ENCODE measurements at places on chromosomes 1 and 21.

DNA sequence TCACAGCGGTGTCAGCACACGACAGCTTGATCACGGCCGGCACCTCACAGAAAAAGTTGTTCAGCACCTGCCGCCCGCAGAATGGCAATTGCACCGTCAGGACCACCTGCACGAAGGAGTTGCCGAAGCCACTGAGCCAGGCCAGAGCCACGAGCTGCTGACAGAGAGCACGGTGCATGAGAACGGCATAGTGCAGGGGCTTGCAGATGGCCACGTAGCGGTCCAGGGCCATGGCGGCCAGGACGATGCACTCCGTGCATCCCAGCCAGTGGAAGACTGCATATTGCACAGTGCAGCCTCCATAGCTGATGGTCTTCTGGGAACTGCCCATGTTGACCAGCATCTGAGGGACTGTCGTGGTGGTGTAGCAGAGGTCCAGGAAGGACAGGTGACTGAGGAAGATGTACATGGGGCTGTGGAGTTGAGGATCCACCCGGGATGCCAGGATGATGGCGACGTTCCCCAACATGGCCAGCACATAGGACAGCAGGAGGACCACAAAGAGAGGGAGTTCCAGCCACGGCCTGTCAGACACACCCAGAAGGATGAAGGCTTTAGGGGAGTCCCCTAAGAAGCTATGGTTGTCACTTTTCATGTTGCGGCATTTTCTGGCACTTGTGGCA, 6.4 kb downstream of the OR2B11 start:
- DNase-seq = no peak

GRCh38 chr1:10957133-10957532, 55.3 kb upstream of the TARDBP start:
- no peak for DNase-seq

DNA sequence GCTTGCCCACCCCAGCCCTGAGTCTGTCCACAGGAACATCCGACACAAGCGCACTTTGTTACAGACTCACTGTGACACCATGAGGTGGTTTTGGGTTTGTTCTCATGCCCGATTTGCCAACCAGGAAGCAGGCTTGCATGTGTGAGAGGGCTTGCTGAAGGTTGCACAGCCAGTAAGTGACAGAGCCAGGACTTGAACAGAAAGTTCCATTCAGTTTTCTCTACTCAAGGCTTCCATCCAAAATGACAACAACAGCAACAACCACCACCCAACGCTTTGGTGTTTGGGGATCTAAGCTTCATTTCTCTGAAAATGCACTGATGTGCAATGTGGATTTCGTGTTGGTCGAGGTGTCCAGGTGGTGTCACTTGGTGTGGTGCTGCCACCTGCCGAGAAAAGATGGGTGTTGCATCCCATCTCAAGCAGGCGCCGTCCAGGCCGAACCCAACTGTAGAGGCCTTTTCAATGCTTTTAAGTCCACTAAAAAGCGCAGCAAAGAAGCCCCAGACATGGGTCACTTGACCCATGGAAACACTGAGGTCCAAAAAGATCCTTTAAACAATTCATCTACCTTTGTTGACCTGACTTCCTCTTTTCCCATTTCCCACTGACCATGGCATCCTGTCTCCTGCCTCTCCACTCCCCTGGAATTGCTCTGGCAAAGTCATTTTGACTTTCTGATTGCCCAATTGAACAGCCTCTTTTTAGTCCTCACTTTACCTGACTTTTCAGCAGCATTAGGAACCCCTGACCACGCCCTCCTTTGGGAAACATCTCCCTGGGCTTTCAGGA, 12.2 kb downstream of the CITED4 start:
- peak; percentile 32 for DNase-seq

DNA sequence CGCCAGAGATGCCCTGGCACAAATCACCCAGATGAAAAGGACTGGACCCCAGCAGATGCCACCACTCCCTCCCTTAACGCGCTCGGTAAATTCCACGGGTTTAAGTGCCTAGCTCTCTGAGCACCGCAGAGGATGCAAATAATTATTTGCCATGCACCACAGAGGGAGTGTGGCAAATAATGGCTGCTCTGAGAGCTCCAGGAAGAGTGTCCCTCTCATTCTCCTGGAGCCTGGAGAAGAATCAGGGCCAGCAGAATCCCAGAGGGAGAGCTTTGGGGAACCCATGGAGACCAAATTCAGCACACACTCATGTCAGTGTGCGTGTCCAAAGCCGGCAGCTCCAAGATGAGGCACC, 667 bp downstream of the HHIPL2 start:
- no peak for DNase-seq

DNA sequence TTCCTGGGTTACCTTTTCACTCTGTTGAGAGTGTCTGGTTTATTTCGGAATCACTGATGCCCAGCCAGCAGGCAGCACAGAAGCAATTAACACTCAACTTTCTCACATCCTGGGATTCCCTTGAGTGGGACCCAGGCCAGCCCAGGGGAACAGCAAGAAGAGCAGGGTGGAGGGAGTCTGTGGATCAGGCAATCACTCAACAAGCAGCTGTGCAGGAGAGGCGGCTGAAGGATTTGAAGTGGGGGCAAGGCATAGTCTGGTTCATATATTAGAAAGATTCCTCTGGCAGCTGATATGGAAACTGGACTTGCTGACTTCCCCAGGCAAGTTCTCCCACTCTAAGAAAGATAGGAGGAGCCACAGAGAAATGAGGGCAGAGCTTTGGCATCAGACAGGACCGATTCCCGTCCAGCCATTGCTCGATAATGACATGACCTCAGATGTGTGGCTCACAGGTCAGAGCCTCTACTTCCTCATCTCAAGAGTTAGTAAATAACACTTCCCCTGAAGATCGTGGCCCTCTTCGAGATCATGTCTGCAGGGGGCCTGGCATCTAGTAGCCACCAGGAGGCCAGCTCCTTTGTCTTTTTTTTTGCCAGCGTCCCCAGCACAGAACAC, 12.4 kb downstream of the EPHA8 start:
- no peak for DNase-seq

- DNase-seq = peak; percentile 55
Measured at GRCh38 chr1:62725255-62725654, 37.1 kb upstream of the DOCK7 start.

DNA sequence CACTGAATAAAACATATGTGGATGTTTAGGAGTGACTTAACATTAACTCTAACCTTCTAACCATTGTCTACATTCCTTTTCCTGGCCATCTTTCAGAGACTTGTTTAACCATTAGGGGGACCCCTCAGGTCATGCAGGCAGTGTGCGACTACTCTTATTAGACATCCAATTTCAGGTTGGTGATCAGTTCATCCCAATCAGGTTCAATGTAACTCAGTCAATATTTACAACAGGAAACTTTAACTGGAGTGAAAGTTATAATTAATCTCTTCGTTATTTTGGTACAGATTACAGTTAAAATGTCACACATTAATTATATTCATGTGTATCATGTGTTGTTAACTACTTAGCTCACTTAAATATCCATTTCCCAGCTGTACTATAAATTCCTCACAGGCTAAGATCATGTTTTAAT, 68.8 kb upstream of the RGS1 start:
- DNase-seq = no peak

- DNase-seq = no peak
Measured at GRCh38 chr1:33578557-33579448, 106.4 kb downstream of the ZSCAN20 start.

- DNase-seq = peak; percentile 96
Measured at GRCh38 chr1:84847253-84848250, 45.5 kb downstream of the LPAR3 start.

GRCh38 chr1:118147522-118147921, 37.5 kb downstream of the SPAG17 start:
- DNase-seq = no peak

DNA sequence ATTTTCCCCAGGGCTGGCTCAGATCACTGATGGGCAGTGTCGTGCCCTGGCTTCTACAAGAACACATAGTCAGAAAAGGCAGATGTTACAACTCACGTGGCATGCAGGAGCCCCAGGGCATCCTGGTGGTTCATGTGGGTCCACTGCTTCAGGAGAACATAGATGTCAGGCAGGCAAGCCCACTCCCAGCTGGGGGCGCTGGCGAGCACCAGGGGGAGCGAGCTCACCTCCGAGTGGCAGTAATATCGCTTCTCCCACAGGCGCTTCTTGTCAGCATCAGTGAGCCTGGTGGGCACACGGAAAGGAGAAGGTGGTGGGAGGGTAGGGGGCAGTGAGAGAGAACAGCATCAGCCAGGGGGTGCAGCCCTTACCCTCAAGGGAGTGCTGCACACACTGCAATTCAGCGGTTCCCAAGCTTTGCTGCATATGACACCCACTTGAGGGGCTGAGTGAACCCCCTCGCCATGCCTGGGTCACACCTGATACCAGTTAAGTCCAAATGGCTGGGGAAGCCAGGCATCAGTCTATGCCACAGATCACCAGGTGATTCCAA, 34.3 kb upstream of the PPP1R15B start:
- DNase-seq = no peak

DNA sequence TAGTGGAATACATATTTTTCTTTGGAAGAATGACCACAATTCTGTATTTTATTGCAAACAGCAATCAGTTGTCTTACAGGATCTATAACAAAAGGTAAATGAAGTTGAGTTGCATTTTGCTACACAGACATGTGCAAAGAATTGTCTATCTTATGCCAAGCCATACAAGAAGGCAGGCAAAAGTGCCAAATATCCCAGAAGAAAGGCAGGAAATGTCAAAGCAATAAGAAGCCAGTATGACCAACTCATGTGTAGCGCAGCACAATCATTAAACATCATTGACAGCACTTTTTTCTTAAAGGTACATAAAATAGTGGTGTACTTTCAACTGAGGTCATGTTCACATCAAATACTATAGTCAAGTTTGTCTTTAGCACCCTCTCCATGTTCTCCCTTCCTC, 42.7 kb downstream of the NIBAN1 start:
- no peak for DNase-seq

- DNase-seq = peak; percentile 36
Measured at GRCh38 chr1:100628631-100629081, 90.7 kb downstream of the GPR88 start.

DNA sequence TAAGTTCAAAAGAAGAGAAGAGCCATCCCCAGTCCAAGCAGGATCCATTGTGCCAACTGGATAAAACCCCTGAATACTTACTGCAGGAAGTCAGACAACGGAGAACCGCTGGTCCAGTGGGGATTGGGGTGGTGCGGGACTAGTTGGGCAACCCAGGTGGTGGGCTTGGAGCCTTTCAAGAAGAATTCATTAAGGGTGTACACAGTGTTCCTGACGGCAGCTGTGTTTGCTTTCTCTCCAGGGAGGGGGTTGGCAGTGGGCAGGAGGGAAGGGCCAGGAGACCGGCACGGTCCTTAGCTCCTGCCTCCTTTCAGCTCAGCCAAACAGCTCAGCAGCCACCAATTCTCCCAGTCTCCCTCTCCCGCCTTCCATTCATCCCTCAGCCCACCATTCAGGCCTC, 7.1 kb upstream of the CDK18 start:
- DNase-seq = no peak

- DNase-seq = no peak
Measured at GRCh38 chr21:14911351-14911750, 153.4 kb downstream of the NRIP1 start.

- no peak for DNase-seq
Measured at GRCh38 chr1:46017876-46018503, 114.4 kb downstream of the PIK3R3 start.

GRCh38 chr1:212520299-212520698, 87.6 kb downstream of the NENF start:
- no peak for DNase-seq

GRCh38 chr1:37267111-37267835, 207.1 kb upstream of the ZC3H12A start:
- DNase-seq = no peak

DNA sequence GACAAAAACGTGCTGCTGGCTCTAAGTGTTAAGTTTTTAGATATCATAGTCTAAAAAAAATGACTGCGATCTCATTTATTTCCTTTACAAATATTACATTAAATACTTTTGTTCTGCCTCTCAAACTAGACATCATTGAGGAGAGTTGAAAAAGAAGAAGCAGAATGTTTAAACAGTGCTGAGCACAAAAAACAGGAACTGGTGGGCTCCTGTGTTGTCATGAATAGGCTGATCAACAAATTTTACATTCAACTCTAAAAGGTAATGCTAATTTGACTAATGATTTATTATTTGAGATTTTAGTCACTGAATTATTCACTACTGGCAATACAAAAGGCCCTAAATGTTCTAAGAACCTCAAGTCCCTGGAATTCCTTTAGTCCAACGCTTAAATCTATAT, 66.1 kb downstream of the GPATCH2 start:
- no peak for DNase-seq

DNA sequence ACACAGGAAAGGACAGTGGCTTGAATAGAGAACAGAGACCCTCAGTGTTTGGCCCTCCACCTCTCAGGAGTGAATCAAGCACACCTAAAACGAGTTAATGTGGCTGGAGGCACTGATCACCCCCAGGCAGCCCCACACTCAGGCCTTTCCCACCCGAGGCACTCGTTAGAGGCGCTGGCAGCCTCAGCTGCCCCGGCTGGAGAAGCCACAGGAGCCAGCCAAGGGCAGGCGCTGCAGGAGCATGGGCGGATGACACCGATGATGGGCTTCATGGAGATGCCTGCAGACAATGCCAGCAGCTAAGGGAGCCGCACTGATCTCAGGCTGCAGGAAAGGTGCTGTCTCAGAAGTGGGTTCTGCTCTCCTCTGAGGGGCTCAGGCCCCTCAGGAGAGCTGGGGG, 24.1 kb upstream of the ABCG1 start:
- DNase-seq = no peak

DNA sequence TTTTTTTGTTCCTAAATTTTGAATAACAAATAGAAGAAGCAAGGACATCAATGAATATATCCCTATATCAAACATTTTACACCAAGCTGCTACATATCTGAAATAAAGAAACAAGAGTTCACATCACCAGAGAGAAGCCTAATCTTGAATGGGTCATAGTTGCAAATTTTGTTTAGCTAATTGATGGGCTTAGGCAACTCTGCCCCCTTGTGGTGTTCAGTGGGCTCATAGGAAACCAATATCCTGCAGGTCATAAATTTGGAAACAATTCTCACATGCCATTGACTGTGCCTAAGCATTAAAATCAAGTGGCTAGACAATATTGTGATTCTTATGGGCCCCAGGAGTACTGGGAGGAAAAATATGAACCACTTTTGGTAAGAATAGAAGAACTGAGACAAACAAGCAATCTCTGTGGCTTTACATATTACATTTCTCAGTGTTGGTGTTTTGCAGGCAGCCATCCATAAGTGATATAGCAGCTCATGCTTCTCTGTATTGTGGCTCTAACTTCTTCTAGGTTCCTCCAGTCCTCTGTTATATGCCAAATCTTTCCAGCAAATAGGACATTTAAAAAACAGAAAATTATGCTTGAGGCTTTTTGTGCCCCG, 1262.8 kb upstream of the PRMT6 start:
- peak; percentile 5 for DNase-seq

- no peak for DNase-seq
Measured at GRCh38 chr1:112954017-112954650, 1.9 kb downstream of the SLC16A1 start.

- peak; percentile 19 for DNase-seq
Measured at GRCh38 chr1:243549108-243549507, 293.3 kb downstream of the SDCCAG8 start.

DNA sequence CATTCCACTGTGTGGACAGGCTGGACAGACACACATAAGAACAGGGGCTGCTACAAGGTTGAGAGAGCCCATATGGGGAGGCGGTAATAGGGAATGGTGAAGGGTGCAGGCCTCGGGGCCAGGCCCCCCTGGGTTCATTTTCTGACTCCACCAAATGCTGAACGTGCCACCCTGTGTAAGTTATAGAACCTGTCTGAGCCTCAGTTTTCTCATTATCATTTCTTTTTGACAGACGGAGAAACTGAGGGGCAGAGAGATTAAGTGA, 569.5 kb downstream of the PTPRU start:
- no peak for DNase-seq

Measured in stromal cell of bone marrow (primary cell).